ENCODE measurements at places on chromosomes 3 and 15.

GRCh38 chr3:40753951-40754350, 229.2 kb downstream of the ZNF621 start:
- DNase-seq, result no peak

GRCh38 chr3:135082706-135083105, 287.6 kb downstream of the EPHB1 start:
- DNase-seq, result no peak

GRCh38 chr3:45819543-45819942, 22.4 kb downstream of the LZTFL1 start:
- DNase-seq, result peak; percentile 16

DNA sequence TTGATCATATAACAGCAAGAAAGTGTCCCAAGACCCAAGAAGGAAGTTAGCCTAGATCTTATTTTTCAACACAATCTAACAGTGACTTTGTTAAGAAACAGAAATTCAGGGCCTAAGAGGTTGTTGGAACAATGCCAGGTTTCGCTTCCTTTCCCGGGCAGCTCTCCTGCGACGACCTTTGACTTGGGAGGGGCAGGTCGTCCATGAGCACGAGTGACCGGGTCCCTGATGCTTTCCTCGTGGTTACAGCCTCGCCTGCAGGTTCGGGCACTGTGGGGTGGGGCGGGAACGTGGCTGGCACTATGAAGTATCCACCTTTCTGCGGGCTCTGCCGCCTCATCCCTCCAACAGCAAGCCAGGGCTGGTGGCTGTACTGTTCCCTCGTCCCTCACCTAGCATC, 90.1 kb upstream of the RGMA start:
- DNase-seq, result no peak

- DNase-seq, result no peak
These were observed 58.3 kb upstream of the TSEN2 start for GRCh38 chr3:12425850-12426579.

DNA sequence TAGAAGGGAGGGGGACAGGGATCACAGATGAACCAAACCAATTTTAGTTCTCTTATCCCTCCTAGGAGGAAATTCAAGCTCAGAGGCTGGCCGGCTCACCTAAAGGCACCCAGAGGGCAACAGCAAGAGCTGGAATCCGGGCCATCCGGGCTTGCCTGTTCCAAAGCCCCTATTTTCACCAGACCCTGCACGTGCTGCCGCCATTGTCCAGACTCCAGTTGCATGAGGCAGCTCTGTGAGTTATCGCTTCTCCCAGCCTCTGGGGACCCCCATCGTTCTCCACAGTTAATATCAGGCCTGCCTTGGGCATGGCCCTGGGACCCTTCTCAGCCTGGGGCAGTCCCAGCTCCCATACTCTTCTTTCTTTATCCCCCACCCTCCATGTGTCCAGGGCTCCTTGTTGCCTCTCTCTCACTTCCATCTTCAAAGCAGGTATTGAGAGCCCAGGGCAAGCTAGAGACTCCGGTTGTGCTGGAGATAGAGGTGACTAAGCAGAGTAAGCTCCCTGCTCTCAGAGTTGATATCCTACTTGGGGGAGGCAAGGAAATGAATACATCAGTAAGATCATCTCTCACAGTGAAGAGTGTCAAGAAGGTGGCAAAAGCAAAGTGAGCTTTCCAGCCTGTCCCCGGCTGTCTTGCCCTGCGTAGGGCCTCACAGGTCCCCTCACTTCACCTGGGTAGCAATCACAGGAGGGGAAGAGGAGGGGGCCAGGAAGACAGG, 322.8 kb downstream of the UACA start:
- no peak for DNase-seq

DNA sequence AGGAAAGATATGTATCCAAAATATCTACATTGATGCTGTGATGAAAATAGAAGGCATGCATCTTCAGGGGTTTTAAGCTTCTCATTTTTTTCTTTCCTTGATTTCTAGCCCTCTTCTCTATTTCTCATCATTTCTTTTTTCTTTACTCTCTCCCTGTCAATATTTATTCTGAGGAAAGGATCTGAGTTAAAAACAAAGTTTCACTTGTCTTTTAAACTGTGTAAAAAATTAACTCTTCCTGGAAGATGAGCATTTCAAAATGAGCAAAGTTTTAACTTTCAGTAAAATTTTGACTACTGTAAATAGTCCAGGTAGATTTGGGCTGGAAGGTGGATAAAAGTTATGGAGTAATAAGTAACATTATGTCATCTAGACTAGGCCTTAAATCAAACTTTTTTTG, 500.2 kb upstream of the GBE1 start:
- no peak for DNase-seq

GRCh38 chr3:135014566-135014965, 219.5 kb downstream of the EPHB1 start:
- DNase-seq, result peak; percentile 47

DNA sequence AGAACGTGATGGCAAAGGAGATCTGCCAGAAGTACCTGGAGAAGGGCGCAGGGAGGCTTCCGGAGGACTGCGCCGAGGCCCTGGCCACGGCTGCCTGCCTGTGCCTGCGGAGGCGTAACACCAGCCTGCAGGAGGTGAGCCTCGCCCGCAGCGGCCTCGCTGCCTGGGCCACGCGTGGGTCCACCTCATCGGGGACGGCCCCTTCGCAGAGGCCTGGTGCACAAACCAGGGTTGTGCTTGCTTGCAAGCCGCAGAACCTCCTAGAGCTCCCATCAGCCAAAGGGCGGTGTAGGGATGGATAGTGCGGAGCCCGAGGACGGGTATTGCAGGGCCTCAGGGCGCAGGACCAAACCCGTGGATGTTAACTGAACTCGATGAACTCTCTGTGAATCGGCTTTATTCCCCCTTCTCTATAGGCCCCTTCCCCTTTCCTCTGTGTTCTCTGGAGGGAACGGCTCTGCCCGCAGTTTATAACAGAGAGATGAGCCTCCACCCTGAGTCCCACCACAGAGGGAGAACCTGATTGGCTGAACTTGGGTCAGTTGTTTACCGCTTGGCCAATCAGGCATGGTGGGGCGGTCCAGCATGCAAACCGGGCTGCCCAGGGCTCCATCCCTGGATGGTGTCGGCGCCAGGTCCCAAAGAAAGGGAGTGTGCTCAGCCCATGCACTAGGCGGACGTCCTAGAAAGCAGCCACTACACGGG, 13.6 kb upstream of the TATDN2 start:
- DNase-seq, result no peak

DNA sequence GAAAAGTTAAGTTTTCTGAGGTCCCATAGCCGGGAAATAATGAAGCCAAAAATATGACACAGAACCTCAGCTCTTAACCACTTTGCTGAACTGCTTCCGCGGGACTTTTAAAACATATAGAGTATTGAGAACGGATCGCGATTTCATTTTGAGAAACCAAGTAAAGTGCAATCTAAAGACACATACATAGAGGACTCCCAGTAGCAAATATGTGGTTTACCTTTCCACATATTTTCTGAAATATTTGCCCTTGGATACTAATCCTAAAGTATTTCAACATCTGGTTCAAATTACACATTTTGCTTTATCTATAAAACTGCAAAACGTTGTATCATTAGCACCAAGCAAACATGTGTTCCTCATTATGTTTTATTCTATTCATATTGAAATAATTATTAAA, 776.5 kb downstream of the ROBO2 start:
- no peak for DNase-seq

GRCh38 chr3:33865133-33865532, 66.7 kb downstream of the PDCD6IP start:
- DNase-seq, result no peak

- peak; percentile 50 for DNase-seq
These were observed 417.4 kb upstream of the NAALADL2 start for GRCh38 chr3:174441588-174442301.

GRCh38 chr3:64556046-64556445, 131.8 kb downstream of the ADAMTS9 start:
- no peak for DNase-seq

GRCh38 chr15:65792988-65793817, 1.1 kb upstream of the DENND4A start:
- DNase-seq, result no peak

GRCh38 chr3:34793057-34793456, 846.3 kb upstream of the ARPP21 start:
- peak; percentile 0 for DNase-seq

GRCh38 chr3:136957751-136958288, at the start of gene IL20RB:
IL20RB (plus strand) TSS chr3:136957983; CDS start chr3:136958114, 131 bp downstream.
- peak; percentile 51 for DNase-seq

GRCh38 chr3:57942388-57942787, 65.8 kb upstream of the FLNB start:
- no peak for DNase-seq

- DNase-seq, result no peak
These were observed 27.7 kb upstream of the SIAH2 start for GRCh38 chr3:150790629-150791028.

- peak; percentile 52 for DNase-seq
These were observed 130.1 kb upstream of the PRICKLE2 start for GRCh38 chr3:64355401-64355807.

DNA sequence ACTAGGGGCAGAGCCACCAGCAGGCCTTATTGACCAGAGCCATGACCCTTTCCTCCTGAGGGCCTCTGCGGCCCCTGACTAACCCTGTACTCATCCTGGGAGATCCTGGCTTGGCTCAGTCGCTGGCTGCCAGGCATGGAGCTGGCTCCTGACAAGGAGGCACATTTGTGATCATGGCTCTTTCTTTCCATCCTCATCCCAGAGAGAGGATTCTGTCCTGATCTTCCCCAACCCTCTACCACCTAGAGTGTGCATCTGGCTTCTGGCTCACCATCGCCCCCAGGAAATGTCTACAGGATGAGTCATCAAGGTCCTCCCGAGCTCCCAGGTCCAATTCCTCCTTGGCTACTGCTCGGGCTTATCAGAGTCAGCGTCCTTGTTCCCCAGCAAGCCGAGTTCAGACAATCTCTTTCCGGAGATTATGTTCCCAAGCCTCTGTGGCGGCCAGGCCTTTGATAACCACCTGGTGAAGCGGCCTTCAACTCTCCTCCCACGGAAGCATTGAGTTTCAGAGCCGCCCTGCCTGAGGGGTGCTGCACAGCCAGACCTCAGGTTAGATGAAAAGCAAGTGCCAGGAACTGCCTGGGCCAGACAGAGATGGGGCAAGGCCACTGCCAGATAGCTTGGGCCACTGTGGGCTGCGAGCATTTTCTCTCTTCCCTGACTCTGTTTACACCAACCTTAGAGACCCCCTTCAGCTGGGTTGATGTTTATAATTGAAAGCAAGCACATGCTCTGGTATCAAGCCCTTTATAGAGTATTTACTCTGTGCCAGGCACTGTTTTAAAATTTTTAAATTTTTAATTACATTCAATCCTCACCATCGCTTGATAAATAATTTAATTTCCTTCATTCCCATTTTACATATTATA, 44.3 kb upstream of the MRPS22 start:
- DNase-seq, result peak; percentile 99

DNA sequence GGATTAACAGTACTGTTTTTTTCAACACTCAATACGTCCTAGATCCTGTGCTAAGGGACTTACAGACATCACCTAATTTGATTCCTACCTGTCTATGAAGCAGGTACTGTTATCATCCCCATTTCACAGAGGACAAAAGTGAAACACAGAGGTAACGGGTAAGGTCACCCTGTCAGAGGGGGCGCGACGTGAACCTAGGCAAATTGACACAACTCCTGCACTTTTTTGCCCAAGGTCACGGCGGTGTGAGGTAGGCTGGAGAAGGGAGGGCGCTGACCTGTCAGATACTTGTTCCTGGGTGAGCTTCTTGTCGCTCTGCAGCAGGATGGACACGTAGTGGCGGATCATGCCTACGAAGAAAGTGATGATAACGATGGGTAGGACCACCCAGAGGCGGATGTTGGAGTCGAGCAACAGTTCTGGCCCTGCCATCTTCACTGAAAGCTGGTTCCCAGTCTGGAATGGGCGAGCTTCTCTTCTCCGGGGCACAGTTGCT, 363 bp downstream of the EMC3 start:
- no peak for DNase-seq

DNA sequence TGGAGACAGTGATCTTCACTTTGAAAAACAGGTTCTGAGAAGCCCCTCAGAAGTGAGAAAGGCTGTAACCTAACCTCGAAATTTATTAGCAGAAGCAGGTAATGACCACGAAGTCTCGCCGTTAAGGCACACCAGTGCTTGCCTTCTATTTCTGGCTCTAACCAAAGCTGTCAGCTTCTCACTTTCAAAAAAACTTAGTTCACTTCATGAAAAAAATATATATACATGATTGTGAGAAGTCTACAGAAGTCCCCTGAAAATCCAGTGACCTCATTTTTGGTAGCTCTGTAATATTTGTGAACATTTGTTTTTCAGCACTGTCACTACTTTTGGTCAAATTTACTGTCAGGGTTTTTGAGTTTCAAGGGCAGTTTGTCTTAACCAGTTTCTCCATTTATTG, 19.1 kb upstream of the AKAP13 start:
- DNase-seq, result no peak

DNA sequence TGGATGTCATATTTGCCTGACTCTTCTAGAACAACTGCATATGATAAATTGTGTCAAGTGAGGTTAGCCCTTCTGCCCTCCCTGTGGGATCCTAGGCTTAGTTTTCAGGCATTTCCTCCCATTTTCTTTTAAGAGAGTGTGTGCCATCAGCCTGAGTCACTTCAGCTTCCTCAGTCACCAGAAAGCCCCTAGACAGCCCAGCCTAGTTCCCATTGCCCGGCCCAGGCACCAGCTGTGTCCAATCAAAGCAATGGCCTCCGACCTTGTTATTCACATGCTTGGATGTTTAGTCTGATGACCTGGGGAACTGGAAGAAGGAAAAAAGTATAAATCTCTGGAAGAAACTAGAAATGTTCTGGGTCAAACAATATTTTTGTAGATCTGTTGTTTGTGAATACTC, 221.9 kb upstream of the LRIG1 start:
- peak; percentile 44 for DNase-seq

DNA sequence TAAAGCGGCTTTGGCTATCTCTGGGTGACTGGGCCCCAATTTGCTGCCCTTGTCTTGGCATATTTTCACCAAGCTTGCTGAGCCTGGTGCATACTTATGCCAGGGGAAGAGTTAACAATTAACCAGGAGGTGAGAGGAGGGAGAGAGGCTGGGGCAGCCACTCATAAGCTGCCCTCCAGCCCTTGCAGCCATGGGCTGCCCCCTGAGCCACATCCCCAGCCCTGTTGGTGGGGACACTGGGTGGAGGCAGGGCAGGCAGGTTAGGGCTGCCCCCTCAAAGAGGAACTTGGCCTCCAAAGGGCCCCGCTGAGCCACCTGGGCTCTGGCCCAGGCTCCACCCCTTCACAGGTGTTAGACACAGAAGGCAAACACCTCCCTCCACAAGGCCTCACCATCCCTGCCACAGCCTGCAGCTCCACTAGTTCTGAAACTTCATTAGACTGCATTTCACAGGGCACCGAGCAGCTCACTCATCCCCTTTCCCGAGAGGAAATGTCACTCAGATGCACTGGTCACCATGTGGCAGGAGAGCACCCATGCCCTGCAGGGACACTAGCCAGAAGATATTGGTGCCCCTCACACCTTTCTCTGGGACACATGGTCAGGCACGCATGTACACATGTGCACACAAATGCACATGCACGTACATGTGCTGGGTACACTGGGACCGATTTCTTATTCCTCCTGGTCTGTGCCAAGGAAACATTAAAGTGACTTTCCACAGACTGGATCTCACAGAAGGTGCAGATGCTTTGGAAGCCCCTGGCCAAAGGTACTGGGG, 20.2 kb downstream of the AMOTL2 start:
- DNase-seq, result no peak
